ENCODE measurements at places on chromosomes 7 and 10. TPM values are rescaled to one million over a fixed set of nuclear protein-coding genes. Genes with fewer than 3 reads are reported as not detected.

NRG3 gene
- total RNA-seq = 3.4 TPM

TSPAN15 gene
- total RNA-seq = 11.5 TPM

SKIDA1 gene
- total RNA-seq = 53.0 TPM

PLAU gene
- 4.2 TPM for total RNA-seq

- no peaks in the 10 kb centered on the region for H3K4me1 ChIP-seq
- no peak overlapping the region for H3K27ac ChIP-seq
- H3K27me3 ChIP-seq = no peaks in the 10 kb centered on the region
- no peak overlapping the region for H3K4me3 ChIP-seq
These were observed 993.7 kb upstream of the AUTS2 start for GRCh38 chr7:68604541-68604940.

DNA sequence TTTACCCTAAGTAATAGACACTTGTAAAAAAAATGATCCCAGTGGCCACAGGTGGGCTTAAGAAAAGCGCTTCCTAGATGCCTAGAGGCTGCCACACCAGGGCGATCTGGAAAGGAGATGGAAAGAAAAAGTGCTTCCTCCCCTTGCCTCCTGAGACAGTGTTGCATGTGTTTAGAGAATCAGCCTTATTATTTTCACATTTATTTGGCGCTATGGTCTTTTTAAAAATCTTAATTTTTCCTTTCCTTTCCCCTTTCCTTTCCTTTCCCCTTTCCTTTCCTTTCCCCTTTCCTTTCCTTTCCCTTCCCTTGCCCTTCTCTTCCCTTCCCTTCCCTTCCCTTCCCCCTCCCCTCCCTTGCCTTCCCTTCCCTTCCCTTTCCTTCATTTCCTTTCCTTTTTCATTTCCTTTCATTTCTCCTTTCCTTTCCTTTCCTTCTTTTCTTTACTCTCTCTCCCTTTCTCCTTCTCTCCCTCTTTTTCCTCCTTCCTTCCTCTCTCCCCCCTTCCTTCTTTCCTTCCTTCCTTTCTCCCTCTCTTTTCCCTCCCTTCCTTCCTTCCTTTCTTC is 7.1 kb upstream of the MKX start:
- H3K4me3 ChIP-seq = no peak overlapping the region
- H3K27me3 ChIP-seq = peaks cover 76% of the 10 kb centered on the region
- no peaks in the 10 kb centered on the region for H3K4me1 ChIP-seq
- H3K36me3 ChIP-seq = no peaks in the 10 kb centered on the region
- no peak overlapping the region for H3K27ac ChIP-seq
- no peak for DNase-seq

GRCh38 chr10:128147064-128147463 is 20.8 kb upstream of the MKI67 start:
- no peak overlapping the region for H3K4me3 ChIP-seq
- H3K4me1 ChIP-seq = peaks cover 9% of the 10 kb centered on the region
- peaks cover 8% of the 10 kb centered on the region for H3K27me3 ChIP-seq
- DNase-seq = no peak
- H3K27ac ChIP-seq = no peak overlapping the region

DNA sequence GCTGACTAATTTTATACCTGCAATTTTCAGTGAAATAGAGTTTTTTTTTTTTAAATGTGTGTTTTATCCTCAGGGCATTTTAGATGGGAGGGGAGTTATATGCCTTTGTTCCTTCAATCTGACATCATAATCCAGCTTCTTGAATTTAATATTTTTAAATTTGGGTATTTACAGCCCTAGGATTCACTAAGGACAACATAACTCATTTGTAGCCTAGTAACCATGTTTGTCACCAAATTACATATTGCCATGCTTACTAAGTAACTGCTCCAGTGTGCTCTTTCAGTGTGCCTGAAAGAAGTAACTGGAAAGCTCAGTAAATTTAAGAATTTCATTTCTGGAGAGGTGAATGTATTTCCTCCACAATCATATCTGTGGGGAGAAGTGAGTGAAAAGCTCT is 56.8 kb upstream of the DGKB start:
- H3K27me3 ChIP-seq = no peaks in the 10 kb centered on the region
- H3K27ac ChIP-seq = no peak overlapping the region
- no peaks in the 10 kb centered on the region for H3K36me3 ChIP-seq
- no peaks in the 10 kb centered on the region for H3K4me1 ChIP-seq
- no peak for DNase-seq

GRCh38 chr10:29136411-29136810 is 152.5 kb upstream of the LYZL1 start:
- H3K36me3 ChIP-seq = no peaks in the 10 kb centered on the region
- DNase-seq = no peak
- H3K4me3 ChIP-seq = no peak overlapping the region
- no peaks in the 10 kb centered on the region for H3K27me3 ChIP-seq

- H3K4me1 ChIP-seq = no peaks in the 10 kb centered on the region
- H3K4me3 ChIP-seq = no peak overlapping the region
- no peak for DNase-seq
- H3K27me3 ChIP-seq = no peaks in the 10 kb centered on the region
- no peak overlapping the region for H3K27ac ChIP-seq
These were observed 14.9 kb upstream of the GIMAP8 start for GRCh38 chr7:150435390-150436073.

DNA sequence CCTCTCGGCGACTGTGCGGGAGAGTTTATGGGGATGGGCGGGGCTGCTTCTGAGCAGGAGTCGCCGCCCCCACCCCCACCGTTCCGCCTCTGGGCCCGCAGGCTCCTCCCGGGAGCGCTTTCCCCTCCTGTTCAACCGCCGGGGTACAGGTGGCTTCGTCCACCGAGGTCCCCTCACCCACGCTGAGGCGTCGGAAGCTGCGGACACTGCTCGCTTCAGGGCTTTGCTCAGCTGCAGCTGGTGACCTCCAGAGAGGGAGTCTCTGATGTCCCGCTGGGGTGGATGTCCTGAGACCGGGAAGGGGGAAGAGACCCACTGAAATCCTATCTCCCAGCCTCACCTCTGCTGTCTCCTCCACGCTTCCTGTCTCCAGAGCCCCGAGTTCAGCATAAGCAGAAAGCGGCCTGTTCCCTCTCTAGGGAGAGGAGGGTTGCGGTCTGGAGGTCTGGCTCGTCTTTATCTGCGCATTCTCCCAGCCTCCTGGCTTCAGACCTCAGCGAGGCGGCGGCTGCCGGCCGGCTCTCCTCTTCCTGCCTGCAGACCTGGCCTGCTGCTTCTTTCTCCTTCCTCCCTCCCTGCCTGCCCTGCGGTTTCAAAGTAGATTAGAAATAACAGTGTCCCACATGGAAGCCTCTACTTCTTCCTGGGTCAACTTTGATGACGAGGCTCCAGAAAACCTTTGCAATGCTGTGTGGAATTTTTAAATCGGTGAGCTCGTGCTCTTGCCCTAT is 1.8 kb downstream of the CYP2E1 start:
- no peak for DNase-seq
- H3K4me3 ChIP-seq = no peak overlapping the region
- H3K36me3 ChIP-seq = peaks cover 2% of the 10 kb centered on the region
- H3K27me3 ChIP-seq = no peaks in the 10 kb centered on the region
- no peaks in the 10 kb centered on the region for H3K4me1 ChIP-seq
- no peak overlapping the region for H3K27ac ChIP-seq

DNA sequence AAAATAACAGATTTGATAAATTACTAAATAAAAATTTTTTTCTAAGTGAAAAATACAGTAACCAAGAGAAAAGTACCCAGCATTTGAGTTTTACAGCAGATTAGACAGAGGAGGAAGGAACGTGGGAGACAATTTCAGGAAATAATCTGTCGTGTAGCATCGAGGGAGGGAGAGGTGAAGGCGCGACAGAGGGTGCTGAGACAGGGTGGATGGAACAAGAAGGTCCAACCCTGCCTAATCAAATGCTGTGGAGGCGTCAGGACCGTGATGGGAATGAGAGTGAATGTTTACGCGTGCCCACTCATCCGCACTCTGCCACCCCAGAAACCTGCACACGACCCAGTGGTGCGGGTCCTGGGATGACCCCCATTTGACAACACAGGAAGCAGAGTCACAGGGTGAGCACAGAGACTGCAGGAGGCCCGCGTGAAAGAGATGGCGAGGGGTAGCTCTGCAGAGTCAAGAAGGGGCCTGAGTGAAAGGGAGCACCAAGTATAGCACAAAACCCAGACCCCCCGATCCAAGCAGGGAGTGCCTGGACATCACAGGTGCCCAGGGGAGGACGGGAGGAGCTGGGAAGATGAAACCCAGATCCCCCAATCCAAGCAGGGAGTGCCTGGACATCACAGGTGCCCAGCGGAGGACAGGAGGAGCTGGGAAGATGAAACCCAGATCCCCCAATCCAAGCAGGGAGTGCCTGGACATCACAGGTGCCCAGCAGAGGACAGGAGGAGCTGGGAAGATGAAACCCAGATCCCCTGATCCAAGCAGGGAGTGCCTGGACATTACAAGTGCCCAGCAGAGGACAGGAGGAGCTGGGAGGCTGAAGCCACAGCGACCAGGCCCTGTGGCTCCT is 558.9 kb downstream of the DNAJB6 start:
- H3K27me3 ChIP-seq = no peaks in the 10 kb centered on the region
- H3K4me1 ChIP-seq = peaks cover 12% of the 10 kb centered on the region
- no peak overlapping the region for H3K27ac ChIP-seq
